Glomerular endothelial cell (primary cell): ENCODE measurements at places on chromosomes 3 and 15. TPM values are rescaled to one million over a fixed set of nuclear protein-coding genes. Genes with fewer than 3 reads are reported as not detected.

CRABP1 gene
- total RNA-seq: not detected in 2 replicates

DNA sequence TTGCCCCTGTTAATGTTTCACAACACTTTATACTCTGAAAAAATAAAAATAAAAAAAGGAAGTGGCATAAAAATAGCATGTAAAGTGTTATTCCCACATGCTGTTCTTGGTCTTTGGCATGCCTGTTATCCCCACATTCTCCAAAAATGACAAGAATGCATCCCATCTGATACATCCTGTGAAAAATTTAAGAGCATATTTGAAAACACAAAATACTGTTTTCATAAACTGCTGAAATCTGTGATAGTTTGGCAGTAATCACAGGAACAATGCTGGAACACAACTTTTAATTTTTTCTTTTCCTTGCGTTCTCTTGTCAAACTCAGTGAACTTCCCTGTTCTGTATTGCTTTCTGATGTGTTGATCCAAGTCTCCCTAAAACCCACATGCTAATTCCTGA, 288.8 kb downstream of the ROBO2 start:
- DNase-seq: no peak

CDHR4 gene
- total RNA-seq: not detected in 2 replicates

GRCh38 chr3:57011022-57011421, 49.4 kb upstream of the SPATA12 start:
- no peak for DNase-seq

DNA sequence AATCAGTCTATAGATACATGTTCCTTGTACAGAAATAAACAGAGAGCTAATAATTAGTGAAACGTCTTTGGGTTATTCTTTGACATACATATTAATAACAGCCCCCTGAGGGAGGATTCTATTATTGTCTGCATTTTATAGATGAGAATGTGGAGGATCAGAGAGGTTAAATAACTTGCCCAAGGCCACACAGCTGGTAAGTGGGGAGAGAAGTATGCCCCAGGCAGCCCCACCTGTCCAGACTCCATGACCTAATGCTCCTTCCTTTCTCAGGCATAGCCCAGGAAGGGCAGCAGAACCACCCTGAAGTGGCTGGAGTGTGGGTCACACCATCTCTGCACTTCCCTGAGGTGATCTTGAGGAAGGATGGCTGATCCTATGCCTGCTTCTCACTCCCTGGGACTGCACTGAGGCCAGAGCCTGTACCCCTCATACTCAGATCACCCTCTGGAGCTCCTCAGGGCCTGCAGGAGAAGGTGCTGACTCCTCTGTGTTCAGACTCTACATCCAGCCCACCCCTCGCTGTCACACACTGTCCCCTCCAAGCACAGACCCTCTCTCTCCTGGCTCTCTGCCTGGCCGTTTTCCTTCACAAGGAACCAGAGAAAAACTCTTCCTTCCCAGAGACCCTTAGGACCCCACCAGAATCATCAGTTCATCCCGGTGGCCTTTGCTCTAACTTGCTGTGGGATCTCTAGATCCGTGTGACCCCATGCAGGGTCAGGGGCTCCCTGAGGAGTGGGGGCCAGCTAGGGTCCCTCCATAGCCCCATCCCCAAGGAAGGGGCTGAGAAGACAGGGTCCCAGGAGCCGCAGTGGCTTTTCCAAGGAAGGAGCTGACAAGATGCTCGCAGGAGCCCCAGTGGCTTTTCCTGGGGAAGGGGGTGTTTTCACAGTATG, 4.4 kb upstream of the HHATL start:
- no peak for DNase-seq

GRCh38 chr3:10467904-10468612, 37.3 kb downstream of the ATP2B2 start:
- no peak for DNase-seq

DNA sequence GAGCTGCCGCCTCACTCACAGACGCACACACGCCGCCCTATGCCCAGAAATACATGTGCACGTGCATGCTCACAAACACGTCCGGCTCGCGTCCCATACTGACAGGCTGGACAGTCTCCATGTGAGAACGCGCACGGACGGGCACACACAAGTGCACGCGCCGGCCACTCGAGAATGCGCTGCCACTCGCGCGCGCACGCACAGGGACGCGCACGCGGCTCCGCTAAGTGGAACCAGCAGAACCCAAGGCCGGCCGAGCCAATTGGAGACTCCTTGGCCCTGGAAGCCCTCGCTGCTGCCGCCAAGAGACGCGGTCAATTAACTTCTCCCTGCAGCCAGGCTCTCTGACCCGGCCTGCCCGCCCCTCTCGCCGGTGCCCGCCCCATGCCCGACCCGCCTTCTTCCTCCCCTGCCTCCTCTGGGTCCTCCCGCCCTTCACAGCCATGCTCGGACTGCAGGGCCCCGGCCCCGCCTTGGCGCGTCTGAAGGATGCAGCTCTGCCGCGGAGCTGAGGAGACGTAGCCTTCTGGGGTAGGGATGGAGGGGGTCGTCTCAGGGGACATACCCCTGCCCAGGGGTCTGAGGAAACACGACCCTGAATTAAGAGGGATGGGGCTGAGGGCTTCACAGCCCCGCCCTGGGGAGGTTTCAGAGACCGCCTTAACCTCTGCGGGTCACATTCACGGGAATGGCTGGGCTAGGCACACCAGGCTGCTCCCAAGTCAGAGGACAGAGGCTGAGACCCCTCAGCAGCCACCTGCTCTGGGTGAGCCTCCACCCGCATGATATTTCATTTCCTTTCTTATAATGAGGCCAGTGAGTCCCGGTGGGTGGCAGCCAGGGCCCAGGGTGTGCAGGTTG, 15.0 kb downstream of the PTH1R start:
- DNase-seq: no peak

DNA sequence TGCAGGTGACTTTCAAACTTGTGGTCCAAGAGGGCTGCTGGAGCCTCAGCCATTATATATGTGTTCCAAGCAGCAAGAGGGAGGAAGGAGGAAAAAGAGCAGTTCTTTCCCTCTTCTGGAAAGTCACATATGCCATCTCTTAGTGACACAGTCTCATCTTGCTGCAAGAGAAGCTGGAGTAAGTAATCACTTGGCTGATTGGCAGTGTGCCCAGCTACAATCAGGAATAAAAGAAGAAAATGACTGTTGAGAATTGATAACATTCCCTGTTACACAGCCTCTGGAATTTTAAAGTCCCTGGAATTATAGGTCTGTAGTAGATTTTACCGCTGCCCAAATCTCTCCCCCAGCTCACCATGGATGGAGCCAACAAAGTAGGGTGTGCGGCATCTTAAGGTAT, 31.4 kb upstream of the LYZL4 start:
- DNase-seq: no peak

KBTBD13 gene
- not detected in 2 replicates for total RNA-seq

DNA sequence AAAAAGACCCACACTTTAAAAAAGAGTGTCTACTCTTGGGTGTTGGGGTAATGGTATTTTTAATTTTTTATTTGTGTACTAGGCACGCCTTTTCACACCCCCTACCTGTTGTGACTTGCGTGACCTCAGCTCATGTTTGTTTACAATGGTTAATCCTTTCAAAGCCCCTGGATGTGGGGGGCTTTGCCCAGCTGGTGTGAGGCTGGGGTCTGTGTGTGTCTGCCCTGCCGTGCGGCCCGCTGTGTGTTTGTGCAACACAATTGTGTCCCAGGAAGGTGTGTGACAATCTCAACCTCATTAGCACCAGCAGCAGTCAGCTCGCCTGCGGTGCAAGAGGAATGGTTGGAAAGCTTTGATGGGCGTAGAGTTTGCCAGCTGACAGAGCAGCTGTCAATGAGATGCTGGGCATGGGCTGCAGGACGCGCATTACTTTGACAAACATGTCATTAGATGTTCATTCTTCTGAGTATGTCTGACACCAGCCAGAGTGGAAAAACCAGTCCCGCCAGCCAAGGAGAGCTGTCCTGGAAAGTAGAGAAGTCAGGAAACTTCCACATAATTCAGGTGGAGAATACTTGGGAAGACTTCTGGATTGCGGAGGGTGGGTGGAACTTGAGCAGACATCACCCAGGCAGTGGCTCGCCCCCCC, 9.6 kb downstream of the LRRK1 start:
- DNase-seq: no peak

GRCh38 chr3:53724566-53724965, 121.7 kb downstream of the CHDH start:
- DNase-seq: no peak

DNA sequence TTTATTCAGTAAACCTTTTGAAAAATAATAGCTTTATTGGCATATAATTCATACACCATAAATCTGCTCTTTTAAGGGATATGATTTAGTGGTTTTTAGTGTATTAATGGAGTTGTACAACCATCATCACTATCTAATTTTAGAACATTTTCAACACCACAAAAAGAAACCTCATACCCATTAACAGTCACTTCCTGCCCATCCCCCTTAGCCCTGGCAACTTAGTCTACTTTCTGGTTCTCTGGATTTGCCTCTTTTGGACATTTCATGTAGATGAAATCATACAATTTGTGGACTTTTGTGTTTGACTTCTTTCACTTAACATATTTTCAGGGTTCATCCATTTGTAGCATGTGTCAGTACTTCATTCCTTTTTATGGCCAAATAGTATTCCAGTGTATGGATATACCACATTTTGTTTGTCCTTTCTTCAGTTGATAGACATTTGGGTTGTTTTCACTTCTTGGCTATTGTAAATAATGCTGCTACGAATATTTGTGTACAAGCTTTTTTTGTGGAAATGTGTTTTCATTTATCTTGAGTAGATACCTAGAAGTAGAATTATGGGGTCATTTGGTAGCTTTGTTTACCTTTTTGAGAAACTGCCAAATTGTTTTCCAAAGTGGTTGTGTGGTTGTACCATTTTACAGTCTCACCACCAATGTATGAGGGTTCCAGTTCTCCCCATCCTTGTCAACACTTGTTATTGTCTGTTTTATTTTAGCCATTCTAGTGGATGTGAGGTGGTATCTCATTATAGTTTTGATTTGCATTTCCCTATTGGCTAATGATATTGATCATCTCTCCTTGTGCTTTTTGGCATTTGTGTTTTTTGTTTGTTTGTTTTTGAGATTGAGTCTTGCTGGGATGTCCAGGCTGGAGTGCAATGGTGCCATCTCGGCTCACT, 45.8 kb downstream of the SMAD3 start:
- DNase-seq: no peak

ERICH6 gene
- not detected in 2 replicates for total RNA-seq

GRCh38 chr15:55740359-55740878, 2.5 kb downstream of the PRTG start:
- DNase-seq: no peak

DNA sequence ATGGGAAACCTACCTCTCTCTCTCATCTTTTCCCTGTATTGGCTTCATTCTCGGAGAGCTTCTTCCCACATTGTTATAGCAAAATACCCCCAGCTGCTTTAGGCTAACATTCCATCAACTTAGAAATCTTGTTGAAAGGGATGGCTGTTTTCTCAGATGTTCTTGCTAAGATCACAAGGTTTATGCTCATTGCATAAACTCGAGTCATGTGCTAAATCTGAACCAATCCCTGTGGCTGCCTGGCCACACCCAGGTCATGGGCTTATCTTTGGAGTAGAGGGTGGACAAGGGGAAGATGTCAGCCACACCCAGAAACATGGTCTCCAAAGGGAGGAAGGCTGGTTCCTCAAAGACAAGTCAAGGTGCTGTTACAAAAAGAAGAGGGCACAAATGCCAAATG, 150.6 kb upstream of the UMPS start:
- no peak for DNase-seq

PPM1L gene
- 1.9 and 3.2 TPM in 2 replicates for total RNA-seq

FETUB gene
- not detected in 2 replicates for total RNA-seq

HESX1 gene
- 0.58 and 1.0 TPM in 2 replicates for total RNA-seq

DNA sequence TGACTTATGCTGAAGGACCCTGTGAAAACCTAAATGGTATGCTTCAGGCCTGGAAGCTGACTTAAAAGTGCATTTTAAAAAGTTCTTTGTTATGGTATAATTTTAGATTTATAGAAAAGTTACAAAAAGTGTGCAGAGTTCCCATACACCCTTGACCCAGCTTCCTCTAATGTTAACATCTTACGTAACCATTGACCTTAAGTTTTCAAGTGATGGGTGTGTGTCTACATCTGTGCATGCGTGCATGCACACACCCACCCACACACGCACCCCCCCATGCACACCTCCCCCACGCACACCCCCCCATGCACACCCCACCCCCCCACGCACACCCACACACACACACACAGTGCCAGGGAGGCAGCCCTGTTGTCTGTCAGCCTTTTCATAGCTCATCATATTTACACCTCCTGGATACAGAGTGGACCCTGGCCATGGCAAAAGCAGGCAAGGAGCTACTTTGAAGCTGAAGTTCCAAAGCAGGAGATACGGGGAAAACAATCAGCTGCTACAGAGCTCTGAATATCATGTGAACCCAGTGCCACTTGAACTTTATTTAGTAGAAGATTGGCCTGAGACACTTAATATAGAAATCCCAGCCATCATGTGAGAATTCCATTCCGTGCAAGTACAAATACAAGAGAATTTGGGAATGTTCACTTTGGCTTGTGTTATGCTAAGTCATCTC, 30.0 kb upstream of the TRAK1 start:
- no peak for DNase-seq

ITIH1 gene
- total RNA-seq: not detected in 2 replicates

GOLGA6D gene
- total RNA-seq: not detected in 2 replicates

- DNase-seq: no peak
Observed at GRCh38 chr3:71244826-71245488, 338.6 kb downstream of the FOXP1 start.

GRCh38 chr3:34212656-34213055, 414.2 kb downstream of the PDCD6IP start:
- DNase-seq: no peak

ZBTB20 gene
- total RNA-seq: 14.5 and 28.5 TPM in 2 replicates

DNA sequence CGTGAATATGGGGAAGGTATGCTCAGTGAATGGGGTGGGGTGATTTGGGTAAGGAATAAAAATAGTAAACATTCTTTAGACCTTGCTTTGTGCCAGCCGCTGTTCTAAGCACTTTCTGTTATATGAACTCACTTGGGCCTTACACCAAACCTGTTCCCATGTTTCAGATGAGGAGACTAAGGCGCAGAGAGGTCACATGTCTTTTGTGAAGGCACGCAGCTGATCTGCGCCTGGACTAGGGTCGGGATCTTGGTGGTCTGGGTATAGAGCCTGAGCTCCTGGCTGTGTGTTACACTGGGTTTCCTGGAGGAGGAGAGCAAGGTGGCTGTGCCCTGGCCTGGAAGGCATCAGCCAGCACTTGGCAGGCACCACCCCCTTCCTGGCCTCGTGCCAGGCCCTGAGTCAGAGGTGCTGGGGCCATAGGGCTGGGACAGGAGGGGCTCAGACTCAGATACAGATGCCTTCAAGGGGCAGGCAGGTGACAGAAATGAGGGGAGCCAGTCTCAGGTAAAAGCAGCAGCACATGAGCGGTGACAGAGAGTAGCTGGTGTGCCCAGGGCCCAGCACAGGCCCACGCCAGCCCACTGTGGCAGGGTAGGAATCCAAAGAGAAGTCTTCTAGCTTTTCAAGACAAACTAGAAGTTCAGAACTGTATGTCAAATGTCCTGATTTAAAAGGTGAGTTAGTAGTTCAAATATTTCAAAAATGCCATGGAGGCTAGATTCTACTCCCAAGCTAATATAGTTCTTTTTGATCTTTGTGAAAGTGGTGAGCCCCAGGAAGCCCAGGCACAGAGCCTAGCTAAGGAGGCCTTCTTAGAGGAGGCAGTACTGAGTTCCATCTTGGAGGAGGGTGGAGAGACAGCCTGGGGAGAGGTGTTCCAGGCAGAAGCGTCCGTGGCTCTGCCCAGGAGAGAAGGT, 83.1 kb downstream of the DNAJB8 start:
- peak; percentile 14 for DNase-seq

RPL14 gene
- total RNA-seq: 490 and 662 TPM in 2 replicates
